ENCODE measurements at places on chromosomes 12 and 14. TPM values are rescaled to one million over a fixed set of nuclear protein-coding genes. Genes with fewer than 3 reads are reported as not detected.

DNA sequence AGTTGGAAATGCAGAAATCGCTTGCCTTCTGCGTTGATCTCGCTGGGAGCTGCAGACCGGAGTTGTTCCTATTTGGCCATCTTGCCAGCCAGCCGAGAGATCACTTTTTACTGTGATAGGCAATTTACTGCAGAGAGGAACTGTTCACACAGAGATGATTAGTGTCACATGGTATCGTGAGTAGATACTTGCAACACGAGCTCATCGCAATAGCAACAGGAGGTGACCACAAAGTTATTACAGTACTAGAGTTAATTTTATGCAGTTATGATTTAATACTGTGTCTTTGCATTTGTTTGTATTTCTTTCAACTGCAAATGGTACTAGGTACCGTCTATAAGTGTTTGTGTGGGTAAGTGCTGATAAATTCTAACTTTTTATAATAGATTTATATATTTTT, 27.8 kb downstream of the NOPCHAP1 start:
- DNase-seq: no peak

DNA sequence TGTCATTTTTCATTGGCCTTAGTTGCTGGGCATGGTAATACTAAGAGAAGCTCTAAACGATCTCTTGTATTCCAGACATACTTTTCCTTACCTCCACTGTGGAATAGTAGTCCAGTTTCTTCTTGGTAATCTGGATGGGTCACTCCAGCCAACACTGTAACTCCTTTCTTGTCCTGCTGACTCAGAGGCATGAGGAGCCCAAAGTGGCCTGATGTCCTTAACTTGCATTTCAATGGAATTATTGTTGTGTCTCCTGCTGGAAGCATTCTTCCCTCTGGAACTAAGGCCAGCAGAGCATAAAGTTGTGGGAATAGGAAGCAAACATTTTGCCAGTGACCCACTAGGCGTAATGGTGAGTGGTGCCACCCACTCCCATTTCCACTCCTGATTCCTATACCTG, 33.1 kb downstream of the DAAM1 start:
- no peak for DNase-seq

GRCh38 chr12:2324387-2324786, 271.6 kb downstream of the CACNA1C start:
- no peak for DNase-seq

GRCh38 chr14:71734885-71735284, 197.3 kb upstream of the RGS6 start:
- no peak for DNase-seq

DNA sequence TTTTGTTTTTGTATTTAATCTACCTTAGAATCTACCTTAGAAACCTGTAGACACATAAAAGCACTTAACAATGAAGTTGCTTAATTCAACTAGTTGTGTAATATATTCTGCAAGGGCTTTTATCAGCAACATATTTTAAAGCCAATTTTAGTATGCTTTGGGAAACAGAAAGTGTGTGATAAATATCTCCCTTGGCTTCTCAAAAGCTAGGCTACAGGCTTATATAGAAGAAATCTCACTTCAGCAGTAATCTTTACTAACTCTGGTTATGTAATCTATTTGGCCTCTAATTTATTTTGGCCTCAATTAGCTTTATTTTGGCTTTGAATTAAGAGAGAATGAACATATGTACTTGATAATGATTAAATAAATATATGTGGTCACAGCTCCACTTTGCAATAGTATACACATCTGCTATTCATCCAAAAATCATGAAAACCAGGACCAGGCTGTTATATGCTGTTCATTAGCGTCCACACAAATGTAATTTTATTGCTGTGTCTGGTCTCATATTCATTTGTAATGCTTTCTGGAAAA, 37.2 kb downstream of the LRP6 start:
- DNase-seq: no peak

- peak; percentile 11 for DNase-seq
Observed at GRCh38 chr14:64541261-64541971, 875 bp downstream of the HSPA2 start.

DNA sequence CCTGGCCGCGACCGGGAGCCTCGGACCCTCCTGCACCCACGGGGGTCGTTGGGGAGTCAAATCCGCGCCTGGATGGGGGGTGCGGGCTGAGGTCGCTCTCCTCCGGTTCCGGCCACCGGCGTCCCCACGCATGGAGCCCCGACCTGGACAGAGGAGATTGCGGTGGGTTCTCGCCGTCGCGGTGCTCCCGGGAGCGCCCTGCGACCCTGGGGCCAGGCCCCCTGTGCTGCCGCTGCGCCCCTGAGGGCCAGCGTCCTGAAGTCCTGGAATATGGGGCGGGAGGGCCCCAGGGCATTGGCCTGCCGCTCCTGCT, 345 bp downstream of the ASPG start:
- DNase-seq: no peak

GRCh38 chr12:12088761-12089160, 18.0 kb downstream of the BCL2L14 start:
- DNase-seq: no peak

DNA sequence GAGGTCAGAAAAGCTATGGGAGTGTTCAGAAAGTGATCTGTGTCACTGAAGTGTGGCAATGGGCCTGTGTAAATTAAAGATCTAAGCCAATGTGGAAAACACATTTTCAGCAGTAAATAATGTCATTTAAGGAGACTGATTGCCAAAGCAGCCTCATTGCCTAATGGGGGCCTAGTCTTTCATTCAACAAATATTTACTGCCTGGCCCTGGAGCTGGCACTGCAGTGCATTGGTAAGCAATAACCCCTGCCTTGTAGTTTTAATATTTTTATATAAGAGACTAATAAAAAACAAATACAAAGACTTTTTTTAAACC, 326.6 kb downstream of the BTG1 start:
- no peak for DNase-seq

DNA sequence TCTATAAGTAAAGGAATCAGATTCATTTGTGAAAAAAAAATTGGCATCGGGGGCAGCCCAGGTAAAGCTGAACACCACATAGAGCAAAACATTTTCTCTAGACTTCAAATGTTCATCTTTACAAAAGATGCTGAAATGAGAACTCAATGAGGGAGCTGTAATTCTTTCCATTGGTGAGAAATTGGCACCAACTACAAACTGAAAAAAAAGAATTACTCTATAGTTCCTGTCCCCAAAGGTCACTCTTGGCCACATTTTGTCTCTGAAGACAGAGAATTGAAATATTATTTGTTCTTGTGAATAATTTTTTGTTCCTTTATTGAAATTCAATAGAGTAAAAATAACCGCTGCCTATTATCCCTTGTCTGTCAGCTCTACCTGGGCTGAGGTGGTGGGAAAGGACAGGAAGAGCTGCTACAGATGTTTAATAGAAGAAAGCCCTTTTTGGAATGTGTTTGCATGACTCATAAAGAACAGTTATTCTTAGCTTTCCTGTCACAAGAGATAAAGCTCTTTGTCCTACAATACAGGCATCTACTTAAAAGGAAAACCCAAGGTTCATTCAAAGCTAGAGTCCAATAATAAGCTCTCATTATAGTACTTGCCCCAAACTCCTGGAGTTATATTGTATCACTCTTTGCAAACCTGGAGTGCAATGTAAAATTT, 380.1 kb upstream of the KITLG start:
- no peak for DNase-seq

DNA sequence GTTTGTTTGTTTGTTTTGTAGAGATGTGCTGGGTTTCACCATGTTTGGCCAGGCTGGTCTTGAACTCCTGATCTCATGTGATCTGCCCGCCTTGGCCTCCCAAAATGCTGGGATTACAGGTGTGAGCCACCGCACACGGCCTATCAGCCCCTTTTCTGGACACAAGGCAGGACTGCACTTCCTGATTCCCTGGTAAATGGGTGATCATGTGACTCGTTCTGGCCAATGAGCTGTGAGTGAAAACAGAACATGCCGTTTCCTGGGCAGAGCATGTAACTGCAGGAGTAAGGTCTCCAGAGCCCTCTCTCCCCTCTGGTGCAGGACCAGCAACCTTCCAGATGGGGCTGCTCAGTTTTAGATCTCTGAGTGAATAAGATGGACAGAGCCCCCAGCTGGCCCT, 92.7 kb downstream of the ITPK1 start:
- peak; percentile 51 for DNase-seq

GRCh38 chr14:67269298-67270060, 28.2 kb downstream of the PALS1 start:
- no peak for DNase-seq

GRCh38 chr12:132185705-132186104, 41.4 kb downstream of the NOC4L start:
- DNase-seq: peak; percentile 53

GRCh38 chr14:99605299-99605961, 1.4 kb upstream of the CCDC85C start:
- DNase-seq: peak; percentile 85

DNA sequence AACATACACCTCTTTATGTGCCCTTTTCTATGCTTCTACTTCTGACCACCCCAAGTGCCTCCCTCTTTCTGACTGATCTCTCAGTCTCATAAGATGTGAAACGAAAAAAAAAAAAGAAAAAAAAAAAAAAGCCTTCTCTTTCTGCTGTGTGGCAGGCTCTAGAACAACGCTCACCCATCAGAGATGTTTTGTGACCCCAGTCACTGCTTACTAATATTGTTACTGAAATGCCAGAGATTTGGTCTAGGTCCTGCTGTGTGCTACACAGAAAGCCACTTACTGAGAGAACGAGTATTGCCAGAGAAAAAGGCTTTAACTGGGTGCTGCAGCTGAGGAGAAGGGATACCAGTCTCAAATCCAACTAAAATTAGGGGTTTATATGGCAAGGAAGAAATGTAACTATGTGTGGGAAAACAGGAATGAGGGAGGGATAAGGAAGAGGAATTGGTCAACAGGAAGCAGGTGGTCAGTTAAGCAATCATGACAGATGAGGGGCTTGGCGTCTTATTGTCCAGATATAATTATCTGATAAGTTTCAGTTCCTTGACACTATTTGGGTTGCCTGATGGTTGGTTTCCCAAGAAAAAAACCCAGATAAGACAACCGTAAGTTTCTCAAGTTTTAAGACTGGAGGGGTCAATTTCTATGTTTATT, 149.0 kb downstream of the NAV3 start:
- DNase-seq: no peak

GRCh38 chr14:32457213-32457920, 128.3 kb downstream of the AKAP6 start:
- DNase-seq: no peak

DNA sequence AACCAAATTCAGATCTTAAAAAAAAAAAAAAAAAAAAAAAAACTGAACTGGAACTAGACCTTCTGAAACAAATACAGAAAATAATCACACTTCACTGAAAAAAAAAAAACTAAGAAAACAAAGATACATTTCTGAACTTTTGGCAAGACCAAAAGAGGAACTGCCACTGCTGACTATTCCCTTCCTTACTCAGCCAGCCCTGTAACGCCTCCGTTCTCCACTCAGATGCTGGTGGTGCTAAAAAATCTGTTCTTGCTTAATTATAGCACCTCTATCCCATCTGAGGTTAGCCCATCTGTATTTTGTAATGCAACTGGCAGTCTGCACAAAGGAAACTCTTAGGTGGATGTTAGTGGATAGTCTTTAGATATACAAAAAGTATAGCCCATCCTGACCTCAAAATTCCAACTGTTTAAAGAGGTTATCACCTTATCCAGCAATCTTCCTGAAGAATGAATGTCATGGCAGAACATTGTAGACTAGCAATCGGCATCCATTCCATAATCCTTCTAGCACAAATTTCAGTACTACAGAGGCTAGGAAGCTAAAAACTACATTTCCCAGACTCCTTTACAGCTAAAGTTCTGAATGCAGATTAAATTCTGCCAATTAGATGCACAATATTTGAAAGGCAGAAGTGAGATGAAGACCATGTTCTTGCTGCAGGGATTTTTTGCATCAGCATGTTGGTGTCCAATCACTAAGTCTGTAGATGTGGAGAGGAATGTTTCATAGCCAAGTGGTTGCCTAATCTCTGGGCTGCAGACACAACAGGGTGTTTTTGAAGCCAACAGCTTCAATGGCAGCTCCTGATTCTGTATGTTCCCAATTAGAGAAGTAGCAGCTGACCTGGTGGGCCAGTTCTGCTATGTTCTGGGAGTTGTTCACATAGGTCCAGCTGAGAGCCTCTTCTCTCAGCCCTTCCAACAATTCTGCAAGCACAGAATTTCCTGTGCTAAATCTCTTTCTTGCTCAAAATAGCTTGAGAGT, 5.7 kb downstream of the MAP3K9 start:
- DNase-seq: no peak

DNA sequence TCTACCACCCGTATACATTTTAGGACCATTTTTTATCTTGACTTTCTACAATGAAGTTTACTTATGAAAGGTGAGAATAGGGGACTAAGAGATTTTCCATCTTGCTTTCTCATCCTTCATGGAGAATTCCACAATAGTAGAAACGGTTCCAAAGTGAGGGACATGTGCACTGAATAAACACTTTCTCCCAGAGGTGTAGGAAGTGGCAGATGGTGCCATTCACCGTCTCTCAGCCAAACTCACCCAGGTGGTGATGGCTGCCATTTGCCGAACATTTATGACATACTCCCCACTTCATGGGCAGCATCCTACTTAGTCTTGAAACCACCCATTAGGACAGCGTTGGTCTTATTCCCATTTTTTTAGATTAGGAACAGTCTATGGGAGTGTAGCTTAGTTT, 540.5 kb downstream of the DIO2 start:
- no peak for DNase-seq

DNA sequence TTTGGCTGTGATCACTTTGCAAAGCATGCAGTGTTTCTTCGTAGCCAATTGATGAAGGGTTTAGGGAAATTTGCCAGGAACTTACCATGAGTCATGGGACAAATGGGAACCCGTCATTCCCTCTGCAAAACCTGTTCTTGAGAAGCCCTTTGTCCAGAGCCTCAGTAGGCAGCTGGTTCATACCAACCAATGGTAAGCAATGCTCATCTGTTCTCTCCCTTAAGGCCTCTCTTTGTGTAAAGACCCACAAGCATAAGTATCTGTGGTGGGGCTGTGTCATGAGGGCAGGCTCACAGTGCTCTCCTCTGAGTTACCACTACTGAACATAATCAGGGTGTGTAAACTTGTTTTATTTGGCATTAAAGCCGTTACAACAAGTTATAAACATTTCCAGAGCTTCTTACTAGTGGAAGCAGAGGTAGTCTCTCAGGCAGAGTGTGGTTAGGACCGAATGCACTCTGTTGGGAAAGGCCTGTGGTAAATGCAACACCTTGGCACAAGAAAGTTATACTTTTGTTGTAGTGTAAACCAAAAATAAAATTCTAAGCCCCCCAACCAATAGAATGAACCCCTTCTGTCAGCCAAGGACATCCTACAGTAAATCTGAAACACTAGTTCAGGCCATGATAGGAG, 119.8 kb downstream of the SINHCAF start:
- DNase-seq: no peak

PTPRO gene
- total RNA-seq: 0.63 TPM

GARIN6 gene
- total RNA-seq: not detected

SYNE3 gene
- total RNA-seq: 64.1 TPM

CLEC2D gene
- 240 TPM for total RNA-seq

ADGRD1 gene
- 0.65 TPM for total RNA-seq

CKB gene
- total RNA-seq: 9.1 TPM

CD27 gene
- 160 TPM for total RNA-seq

KIF26A gene
- total RNA-seq: 0.65 TPM

KCNC2 gene
- not detected for total RNA-seq

PPFIA2 gene
- not detected for total RNA-seq

RNASE4 gene
- total RNA-seq: 1.1 TPM
